Neural progenitor cell (in vitro differentiated cells): ENCODE measurements at places on chromosomes 3 and 15. TPM values are rescaled to one million over a fixed set of nuclear protein-coding genes. Genes with fewer than 3 reads are reported as not detected.

EPHA3 gene
- total RNA-seq, result 0.34 and 0.36 TPM in 2 replicates

NANOGP8 gene
- 1.5 TPM in 1 of 2 replicates, not detected in the other for total RNA-seq

GOLGA8K gene
- total RNA-seq, result not detected in 2 replicates

IDH3A gene
- total RNA-seq, result 16.0 and 19.3 TPM in 2 replicates

PLS1 gene
- total RNA-seq, result 15.8 and 22.5 TPM in 2 replicates

SI gene
- total RNA-seq, result not detected in 2 replicates

C3orf33 gene
- 7.7 and 13.5 TPM in 2 replicates for total RNA-seq

OIP5 gene
- total RNA-seq, result 70.2 and 80.9 TPM in 2 replicates

LTF gene
- not detected in 2 replicates for total RNA-seq

ADGRG7 gene
- total RNA-seq, result not detected in 2 replicates

UQCC5 gene
- total RNA-seq, result 2.0 and 2.4 TPM in 2 replicates

GOLGA6L10 gene
- 1.3 and 2.2 TPM in 2 replicates for total RNA-seq

SLC28A1 gene
- not detected in 2 replicates for total RNA-seq

DNA sequence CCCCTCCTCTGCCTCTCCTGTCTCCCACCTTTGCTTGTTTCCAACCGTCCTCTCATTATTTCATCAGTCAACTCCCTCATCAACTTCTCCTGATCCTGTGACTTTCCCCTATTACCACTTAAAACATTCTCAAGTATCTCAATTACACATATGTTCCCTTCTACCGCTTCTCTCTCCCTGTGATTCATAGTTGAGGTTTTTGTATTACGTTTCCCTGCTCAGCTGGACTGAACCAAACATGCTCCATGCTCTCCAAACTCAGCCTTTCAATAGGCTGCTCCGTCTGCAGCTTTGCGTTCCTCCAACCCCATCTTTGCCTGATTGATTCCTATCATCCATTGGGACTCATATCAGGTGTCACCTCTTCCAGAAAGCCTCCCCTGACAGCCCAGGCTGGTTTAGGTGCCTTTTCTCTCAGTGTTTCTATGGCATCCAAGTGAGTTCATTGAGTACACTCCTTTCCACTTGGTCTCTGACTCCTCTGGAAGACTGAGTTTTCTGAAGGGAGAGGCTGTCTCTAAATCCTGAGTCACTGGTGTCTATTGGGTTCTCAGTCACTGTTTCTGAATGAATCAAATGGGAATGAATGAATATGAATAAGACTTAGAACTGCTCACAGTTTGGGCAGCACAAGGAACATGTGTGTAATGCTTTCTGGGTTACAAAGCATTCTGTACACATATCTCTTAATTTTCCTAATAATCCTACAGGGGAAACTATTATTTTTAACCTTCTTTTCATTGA lies 56.4 kb downstream of the PLD1 start:
- DNase-seq, result no peak
- no peak overlapping the region for H3K4me3 ChIP-seq
- peaks cover 7% of the 10 kb centered on the region for H3K4me1 ChIP-seq

DNA sequence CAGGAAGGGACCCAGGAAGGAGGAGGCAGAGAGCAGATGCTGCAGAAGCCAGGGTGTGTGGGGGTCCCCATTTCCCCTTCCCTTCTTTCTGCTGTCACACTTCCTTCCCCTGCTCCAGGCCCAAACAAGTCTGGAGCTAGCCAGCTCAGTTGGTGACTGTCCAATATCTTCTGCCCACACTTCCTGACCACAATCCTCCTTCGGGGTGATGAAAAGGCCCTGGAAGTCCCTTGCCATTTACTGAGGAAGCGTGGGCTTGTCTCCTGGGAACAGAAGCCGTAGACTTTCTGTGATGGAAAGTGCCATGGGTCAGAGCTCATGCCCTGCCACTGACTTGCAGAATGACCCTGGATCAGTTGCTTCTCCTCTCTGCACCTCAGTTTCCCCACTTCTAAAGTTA lies 39.0 kb downstream of the ANAPC13 start:
- H3K27me3 ChIP-seq, result no peaks in the 10 kb centered on the region
- DNase-seq, result no peak
- H3K36me3 ChIP-seq, result no peaks in the 10 kb centered on the region
- no peak overlapping the region for H3K27ac ChIP-seq

- H3K27me3 ChIP-seq, result peaks cover under 1% of the 10 kb centered on the region
- no peak for DNase-seq
- no peaks in the 10 kb centered on the region for H3K36me3 ChIP-seq
These were observed 199.3 kb downstream of the MEIS2 start for GRCh38 chr15:36901012-36901411.

DNA sequence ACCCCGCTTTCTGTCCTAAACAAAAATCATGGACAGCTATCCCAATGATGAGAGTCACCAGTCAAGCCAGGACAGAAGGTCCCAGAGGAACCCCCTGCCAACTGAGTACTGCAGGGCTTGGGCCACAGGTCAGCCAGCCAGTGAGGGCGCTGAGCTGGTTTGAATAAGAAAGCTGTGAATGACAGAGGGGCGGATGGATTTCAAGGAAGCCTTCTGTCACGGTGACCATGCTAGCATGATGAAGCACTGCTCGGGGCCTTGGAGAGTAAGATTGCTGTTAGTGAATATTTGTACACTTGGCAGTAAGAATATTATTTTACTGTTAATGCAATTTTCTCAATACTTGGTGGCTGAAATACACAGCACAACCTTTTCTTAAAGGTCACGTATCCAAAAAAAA lies 734.0 kb upstream of the NR2F2 start:
- no peaks in the 10 kb centered on the region for H3K27me3 ChIP-seq
- peaks cover 14% of the 10 kb centered on the region for H3K4me1 ChIP-seq
- H3K4me3 ChIP-seq, result no peak overlapping the region
- no peaks in the 10 kb centered on the region for H3K36me3 ChIP-seq
- peak; percentile 61 for DNase-seq
- H3K27ac ChIP-seq, result no peak overlapping the region

DNA sequence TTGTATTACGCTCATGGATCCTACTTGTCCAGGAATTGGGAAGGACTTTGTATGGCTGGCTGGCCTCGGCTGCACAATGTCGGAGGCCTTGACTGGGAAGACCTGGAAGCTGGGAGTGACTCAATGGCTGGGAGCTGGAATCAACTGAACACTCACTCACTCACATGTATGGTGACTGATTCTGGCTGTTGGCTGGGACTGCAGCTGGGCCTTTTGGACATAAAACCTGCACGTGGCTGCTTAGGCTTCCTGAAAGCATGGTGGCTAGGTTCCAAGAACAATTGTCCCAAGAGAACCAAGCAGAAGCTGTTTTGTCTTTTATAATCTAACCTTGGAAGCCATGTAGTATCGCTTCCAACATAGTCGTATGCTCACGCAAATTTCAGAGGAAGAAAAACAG lies 38.0 kb upstream of the CMTM8 start:
- H3K4me3 ChIP-seq, result no peak overlapping the region
- H3K27ac ChIP-seq, result no peak overlapping the region
- no peaks in the 10 kb centered on the region for H3K27me3 ChIP-seq
- no peaks in the 10 kb centered on the region for H3K4me1 ChIP-seq
- no peak for DNase-seq
- H3K36me3 ChIP-seq, result no peaks in the 10 kb centered on the region

GRCh38 chr3:188695241-188695640 lies 476.5 kb upstream of the TPRG1 start:
- H3K27ac ChIP-seq, result no peak overlapping the region
- no peaks in the 10 kb centered on the region for H3K36me3 ChIP-seq
- no peaks in the 10 kb centered on the region for H3K27me3 ChIP-seq
- no peak for DNase-seq

- H3K4me1 ChIP-seq, result no peaks in the 10 kb centered on the region
- no peak overlapping the region for H3K4me3 ChIP-seq
- peaks cover 22% of the 10 kb centered on the region for H3K36me3 ChIP-seq
- H3K27me3 ChIP-seq, result no peaks in the 10 kb centered on the region
- H3K27ac ChIP-seq, result no peak overlapping the region
These were observed 85.9 kb downstream of the AQR start for GRCh38 chr15:34883633-34884032.

GRCh38 chr3:189638276-189639031 lies 7.3 kb downstream of the TP63 start:
- DNase-seq, result no peak
- peaks cover 16% of the 10 kb centered on the region for H3K4me1 ChIP-seq
- no peaks in the 10 kb centered on the region for H3K36me3 ChIP-seq
- no peaks in the 10 kb centered on the region for H3K27me3 ChIP-seq
- H3K27ac ChIP-seq, result no peak overlapping the region
- H3K4me3 ChIP-seq, result no peak overlapping the region

GRCh38 chr3:2036076-2036475 lies 62.6 kb upstream of the CNTN4 start:
- no peak for DNase-seq
- peaks cover 8% of the 10 kb centered on the region for H3K4me1 ChIP-seq
- H3K36me3 ChIP-seq, result no peaks in the 10 kb centered on the region
- no peak overlapping the region for H3K27ac ChIP-seq
- no peaks in the 10 kb centered on the region for H3K27me3 ChIP-seq

DNA sequence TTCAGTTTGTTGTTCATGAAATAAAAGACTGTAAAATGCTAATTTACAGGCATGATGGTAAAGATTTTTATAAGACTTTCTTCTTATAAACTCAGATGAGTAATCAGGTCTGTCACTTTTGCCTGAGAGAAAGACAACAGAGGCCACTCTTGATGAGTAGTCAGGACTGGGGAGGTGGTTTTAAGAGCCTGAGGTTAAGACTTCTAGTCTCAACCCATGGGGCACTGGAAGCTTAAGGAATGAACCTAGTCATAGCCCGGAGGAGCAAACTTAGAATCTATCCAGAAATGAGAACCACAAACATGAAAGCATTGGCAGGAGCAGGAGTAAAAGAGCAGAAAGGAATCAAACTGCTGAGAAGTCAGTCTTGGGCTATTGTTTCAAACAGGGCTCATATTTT lies 846.3 kb upstream of the ARPP21 start:
- no peaks in the 10 kb centered on the region for H3K4me1 ChIP-seq
- H3K27me3 ChIP-seq, result no peaks in the 10 kb centered on the region
- no peak for DNase-seq

DNA sequence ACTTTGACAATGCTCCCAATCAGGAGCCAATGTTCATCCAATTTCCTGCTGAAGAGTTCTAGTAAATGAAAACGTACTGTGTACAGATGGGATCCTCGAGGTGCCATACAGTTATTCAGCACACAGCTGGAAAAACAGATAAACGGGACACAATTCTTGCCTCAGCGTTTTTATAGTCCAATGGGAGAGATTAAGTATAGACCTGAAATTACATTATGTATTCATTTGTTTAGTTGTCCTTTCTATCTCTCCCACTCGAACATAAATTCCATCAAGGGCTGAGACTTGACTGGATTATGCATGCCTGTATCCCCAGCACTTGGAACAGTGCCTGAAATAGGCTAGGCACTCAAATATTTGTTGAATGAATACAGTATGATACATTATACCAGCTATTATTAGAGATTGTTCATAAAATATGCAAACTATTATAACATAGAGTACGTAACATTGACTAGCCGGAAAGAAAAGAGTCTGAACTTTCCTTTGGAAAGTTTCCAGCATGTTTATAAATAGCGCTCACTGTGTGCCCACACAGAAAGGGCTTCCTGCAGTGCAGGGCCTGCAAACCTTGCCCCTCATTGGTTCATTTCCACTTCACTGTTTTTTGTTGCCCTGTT lies 27.4 kb upstream of the SNTN start:
- H3K4me3 ChIP-seq, result no peak overlapping the region
- no peak overlapping the region for H3K27ac ChIP-seq
- peaks cover 36% of the 10 kb centered on the region for H3K4me1 ChIP-seq

DNA sequence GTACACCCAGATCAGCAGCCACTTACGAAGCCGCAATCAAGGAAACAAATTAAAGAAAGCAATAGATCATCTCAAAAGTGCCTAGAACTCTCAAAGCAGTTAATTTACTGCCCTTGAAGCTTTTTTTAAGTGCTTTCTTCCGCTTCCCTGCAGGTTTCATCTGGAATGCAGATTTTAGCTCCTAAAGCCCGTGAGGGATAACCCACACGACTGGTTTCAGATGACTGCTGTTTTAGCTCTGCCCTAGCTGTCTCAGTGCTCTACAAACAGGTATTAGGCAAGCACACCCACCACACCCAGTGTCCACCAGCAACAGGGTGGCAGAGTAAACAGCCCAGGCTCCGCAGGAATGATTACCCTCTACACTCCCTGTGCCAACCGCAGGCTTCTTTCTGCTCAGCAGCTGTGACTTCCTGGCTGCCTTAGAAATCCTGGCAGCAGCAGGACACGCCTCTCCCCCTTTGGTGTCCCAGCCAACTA lies 126.0 kb downstream of the FMN1 start:
- peak; percentile 26 for DNase-seq
- no peak overlapping the region for H3K4me3 ChIP-seq
- H3K4me1 ChIP-seq, result peaks cover 27% of the 10 kb centered on the region
- H3K27me3 ChIP-seq, result no peaks in the 10 kb centered on the region
- no peak overlapping the region for H3K27ac ChIP-seq

DNA sequence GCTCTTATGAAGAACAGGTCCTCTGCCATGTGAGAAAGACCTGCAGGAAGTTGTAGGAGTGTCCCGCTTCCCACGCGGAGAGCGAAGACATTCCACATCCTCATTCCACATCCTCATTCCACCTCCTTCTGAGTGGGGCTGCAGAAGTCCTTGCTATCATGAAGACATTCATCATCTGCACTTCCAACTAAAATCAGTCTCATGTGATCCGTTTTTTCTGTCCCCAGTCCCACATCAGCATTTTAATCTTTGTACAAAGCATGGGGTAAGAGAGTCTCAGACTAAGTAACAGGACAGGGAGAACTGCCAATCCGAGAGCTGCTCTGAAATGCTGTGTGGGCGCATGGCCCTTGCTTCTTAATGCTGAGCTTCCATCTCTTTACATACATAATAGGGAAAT lies 227.2 kb downstream of the RSRC1 start:
- no peak for DNase-seq
- H3K27me3 ChIP-seq, result no peaks in the 10 kb centered on the region
- no peak overlapping the region for H3K4me3 ChIP-seq
- no peak overlapping the region for H3K27ac ChIP-seq

GRCh38 chr3:171558188-171558696 lies 98.0 kb upstream of the TNIK start:
- peaks cover 3% of the 10 kb centered on the region for H3K4me1 ChIP-seq
- H3K27ac ChIP-seq, result no peak overlapping the region
- no peak for DNase-seq
- H3K27me3 ChIP-seq, result no peaks in the 10 kb centered on the region
- H3K4me3 ChIP-seq, result no peak overlapping the region

DNA sequence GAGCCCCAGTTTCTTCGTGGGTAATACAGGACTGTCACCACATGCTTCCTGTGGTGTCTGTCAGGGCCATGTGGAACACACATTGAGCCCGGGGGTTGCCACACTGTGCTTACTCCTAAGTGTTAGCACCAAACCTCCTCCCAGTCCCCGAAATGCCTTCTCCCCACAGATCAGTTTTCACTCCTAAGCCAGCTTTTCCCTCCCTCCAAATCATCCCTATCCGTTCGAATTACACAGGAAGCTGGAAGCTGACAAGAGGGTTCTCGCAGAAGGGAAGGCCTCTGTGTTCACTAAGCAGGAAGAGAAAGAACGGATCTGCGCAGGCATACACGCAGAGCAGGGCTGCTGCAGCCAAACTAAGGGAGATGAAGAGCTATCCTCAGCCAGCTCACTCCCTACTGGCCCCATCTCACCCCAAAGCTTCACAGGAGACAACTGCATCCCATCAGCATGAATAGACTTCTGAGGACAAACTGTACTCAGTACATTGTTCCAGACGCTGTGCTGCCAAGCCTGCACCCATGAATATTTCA lies 32.3 kb downstream of the XXYLT1 start:
- H3K27me3 ChIP-seq, result no peaks in the 10 kb centered on the region
- H3K27ac ChIP-seq, result no peak overlapping the region
- no peaks in the 10 kb centered on the region for H3K4me1 ChIP-seq
- no peaks in the 10 kb centered on the region for H3K36me3 ChIP-seq
- DNase-seq, result no peak

GRCh38 chr15:77633134-77633912 lies 611 bp upstream of the LINGO1 start:
- H3K4me1 ChIP-seq, result peaks cover 29% of the 10 kb centered on the region
- H3K36me3 ChIP-seq, result no peaks in the 10 kb centered on the region
- peaks cover 16% of the 10 kb centered on the region for H3K27me3 ChIP-seq
- DNase-seq, result peak; percentile 97
- H3K27ac ChIP-seq, result no peak overlapping the region
- H3K4me3 ChIP-seq, result peak overlapping the region; percentile 53
